ENCODE measurements at places on chromosomes 5 and 9.

DNA sequence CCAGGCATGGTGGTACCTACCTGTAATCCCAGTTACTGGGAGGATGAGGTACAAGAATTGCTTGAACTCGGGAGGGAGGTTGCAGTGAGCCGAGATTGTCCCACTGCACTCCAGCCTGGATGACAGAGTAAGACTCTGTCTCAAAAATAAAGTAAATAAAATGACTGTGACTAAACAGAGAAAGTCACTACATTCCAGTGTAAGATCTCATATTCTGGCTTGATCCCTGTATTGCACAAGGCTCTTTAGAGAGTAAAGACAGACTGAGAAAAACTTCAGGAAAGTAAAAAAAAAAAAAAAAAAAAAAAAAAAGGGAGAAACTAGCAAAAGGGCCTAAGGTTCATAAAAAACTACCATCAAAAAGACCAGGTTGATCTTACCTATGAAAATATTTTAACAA, 106.6 kb upstream of the PJA2 start:
- no peak for DNase-seq

- no peak for DNase-seq
Measured at GRCh38 chr9:28999057-28999456, 1425.8 kb upstream of the C9orf72 start.

DNA sequence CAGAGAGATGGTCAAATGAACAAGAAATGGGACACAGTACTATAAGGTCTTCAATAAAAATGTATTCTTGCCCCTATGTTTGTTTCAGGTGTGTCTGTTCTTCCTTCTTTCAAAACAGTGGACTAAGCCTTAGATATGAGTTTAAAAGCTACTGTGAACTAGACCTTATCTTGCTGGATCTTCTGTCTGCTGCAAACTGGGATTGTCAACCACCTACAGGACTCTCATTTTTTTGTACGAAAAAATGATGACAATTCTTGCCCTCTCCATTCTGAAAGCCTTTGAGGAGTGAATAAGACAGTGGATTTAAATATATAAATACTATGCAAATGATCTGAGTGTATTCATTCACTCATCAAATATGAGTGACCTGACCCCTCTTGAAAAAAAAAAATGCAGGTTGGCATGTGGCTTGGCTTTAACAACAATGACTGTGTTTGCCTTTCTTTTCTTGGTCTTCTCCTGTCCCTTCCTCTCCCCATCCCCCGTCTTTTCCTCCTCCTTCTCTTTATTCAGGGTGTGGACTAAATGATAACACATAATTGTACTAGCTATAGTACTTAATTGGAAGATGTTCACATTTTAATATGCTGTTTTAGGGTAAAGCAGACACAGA, 235.5 kb upstream of the TRIM32 start:
- DNase-seq = no peak

GRCh38 chr9:87607859-87608258, 110.2 kb downstream of the DAPK1 start:
- DNase-seq = peak; percentile 96

- DNase-seq = no peak
Measured at GRCh38 chr9:18718932-18719331, 245.0 kb downstream of the ADAMTSL1 start.

- no peak for DNase-seq
Measured at GRCh38 chr9:92506184-92506857, 24.0 kb upstream of the ASPN start.

GRCh38 chr9:137277329-137278041, at the start of gene TOR4A:
Gene TOR4A (plus strand): TSS chr9:137277726. CDS start chr9:137278690, 964 bp downstream.
- DNase-seq = peak; percentile 91

DNA sequence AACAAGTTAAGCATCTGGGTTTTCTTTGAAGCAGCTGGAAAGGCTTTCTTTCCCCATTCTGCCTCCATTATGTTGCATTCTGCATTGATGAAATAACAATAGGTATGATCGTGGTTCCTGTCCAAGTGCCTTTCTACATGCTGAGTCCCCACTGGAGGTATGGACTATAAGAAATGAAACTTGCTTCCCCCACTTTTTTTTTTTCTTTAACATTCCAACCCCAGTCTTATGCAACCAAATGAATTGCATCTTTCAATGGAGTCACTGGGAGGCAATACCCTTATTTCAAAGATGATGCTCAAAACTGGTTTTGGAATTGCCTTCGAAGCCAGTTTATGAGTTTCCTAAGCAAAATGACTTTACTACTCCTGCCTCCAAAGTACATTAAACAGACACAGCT, 58.9 kb downstream of the ARSB start:
- DNase-seq = no peak

GRCh38 chr5:50749181-50749580, 82.7 kb downstream of the PARP8 start:
- no peak for DNase-seq

GRCh38 chr9:110429453-110429852, 91.8 kb upstream of the TXNDC8 start:
- DNase-seq = no peak

- DNase-seq = no peak
Measured at GRCh38 chr9:76901801-76902200, 4.1 kb downstream of the PRUNE2 start.

DNA sequence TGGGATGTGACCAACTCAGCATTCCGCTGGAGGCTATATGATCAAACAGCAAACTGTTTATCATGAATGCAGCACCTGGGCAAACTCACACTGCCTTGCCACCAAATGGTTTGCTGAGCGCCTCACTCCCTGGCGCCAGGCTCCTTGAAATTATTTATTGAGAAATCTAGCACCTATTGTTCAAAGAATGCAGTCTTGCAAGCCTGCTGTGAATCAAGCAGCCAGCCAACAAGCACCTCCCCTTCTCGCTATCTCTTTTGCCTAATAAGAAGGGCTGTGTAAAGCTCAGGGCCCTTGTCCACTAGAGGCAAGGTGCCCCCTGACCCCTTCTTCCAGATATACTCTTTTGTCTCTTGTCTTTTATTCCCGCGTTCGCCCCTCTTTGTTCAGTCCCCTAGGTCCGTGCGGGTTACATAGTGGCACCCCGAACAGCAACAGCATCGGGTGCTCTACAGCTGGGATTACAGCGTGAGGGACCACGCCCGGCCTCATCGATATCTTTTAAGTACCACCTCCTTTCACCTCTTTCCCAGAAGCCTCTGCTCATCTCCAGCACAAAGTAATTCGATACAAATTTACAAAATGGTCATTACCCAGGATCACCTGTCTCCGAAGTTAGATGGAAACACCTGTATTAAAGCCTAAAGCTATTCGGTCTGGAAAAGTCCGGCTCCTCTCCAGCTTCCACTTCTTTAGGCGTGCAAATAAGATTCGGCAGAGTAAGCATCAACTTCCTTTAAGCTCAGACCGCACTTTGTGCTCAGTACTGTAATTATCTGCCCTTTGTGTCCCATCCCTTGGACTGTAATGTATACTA, 896 bp downstream of the RIGI start:
- DNase-seq = peak; percentile 27

GRCh38 chr9:136246849-136247550, 1.4 kb upstream of the QSOX2 start:
- DNase-seq = no peak

DNA sequence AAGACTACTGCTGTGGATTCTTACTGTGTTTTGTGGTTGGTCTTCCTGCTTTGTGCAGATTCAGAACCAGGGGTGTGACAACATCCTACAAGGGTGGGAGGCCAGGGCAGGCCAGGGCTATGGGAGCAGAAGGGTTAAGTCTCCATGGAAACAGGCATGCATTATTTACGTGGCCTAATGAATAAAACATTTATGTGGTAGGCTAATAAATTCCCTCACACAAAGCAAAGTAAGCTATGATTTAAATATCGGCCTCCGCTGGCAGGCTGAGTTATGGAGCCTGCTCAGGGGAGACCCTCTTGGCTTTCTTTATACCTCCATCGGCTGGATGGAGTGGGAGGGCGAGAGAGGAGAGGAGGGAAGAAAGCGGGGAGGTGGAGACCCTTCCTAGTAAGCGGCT, 230.3 kb upstream of the MVB12B start:
- no peak for DNase-seq

DNA sequence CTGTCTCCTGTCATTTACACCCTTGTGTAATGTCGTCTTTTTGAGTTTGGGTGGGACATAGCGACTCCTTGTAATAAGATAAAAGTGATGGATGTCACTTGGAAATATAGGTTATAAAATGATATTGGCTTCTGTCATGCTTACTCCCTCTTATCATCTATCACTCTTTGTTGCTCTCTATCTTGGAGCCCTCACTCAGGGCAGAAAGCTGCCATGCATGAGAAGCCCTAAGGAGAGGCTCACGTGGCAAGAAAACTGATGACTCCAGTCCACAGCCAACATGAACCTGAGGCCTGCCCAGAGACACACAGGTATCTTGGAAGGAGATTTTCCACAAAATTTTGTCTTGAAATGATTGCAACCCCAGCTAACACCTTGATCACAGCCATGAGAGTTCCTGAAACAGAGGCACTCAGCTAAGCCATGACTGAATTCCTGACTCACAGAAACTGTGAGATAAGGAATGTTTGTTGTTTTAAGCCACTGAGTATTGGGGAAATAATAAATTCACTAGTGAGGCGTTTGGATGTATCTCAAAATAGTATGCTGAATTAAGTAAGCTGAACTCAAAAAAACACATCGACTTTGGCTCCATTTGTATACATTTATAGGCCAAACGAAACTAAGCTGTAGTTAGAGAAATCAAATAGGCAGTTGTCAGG, 216.7 kb downstream of the CDH18 start:
- no peak for DNase-seq

DNA sequence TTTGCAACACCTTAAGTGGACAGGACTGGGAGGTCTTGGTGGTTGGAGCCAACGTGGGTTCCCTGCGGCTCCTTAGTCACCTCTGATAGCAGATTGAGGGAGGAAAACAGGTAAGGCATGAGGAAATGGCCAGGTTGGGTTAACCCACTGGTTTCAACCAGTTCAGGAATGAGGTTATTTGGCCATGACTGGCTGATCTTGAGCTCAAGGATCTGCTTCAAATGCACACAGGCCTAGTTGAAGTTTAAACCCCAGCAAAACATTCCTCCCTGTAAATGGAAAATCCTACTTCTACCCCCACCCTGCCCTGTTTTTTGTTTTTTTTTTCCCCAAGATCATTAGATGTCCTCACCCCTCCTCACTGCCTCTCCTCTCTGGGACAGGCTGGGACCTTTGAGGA, 3.2 kb upstream of the NUP214 start:
- no peak for DNase-seq

GRCh38 chr9:33129251-33129885, 37.8 kb downstream of the B4GALT1 start:
- no peak for DNase-seq

DNA sequence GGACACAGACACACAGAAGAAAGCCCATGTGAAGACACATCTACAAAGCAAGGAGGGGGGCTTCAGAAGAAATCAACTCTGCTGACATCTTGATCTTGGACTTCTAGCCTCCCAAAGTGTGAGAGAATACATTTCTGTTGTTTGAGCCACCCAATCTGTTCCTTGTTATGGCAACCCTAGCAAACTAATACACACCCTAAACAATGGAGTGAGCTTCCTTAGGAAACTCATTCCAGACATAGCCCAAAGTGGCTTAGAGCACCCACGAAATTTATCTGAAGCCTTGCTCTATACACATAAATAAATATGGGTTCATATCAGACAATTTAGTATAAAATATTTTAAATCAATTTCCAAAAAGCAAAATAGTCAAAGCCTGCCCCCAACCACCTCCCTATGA, 7.6 kb upstream of the TBC1D2 start:
- DNase-seq = no peak

GRCh38 chr5:116520771-116521170, 53.9 kb downstream of the SEMA6A start:
- no peak for DNase-seq

GRCh38 chr9:95497772-95498171, 19.0 kb downstream of the PTCH1 start:
- no peak for DNase-seq

DNA sequence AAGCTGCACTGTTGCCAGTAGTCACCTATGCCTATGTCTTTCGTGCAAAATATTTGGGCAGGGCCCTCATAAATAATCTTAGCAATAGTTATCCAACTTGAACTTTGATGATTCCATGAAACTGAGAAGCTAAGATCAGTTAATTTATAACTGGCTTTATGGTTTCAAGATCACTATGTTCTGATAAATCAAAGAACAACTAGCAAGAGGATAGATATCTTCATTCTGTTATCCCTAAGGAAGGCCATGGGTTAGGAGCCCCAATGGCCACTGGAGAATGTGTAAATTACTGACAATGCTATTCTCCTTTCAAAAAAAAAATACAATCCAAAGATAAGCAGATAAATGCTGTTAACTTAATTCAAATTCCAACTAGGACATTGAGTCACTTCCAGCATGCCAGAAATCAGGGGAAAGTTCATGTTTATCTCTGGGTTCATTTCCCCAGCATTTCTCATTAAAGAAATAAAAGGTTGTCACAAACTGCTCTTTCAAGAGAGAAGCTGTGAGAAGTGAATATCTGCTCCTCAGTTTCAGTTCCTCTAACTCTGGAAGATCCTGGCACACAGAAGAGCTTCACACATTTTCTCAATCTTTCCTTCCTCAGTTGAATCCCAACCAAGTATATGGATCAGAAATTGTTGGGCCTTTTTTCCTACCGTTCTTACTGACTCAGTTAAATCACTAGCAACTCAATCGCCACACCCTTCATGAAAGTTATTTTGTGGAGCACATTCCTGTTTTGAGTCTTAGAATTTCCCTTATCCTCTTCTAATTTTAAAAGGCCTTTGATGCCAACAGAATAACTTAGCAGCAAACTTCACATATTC, 59.6 kb upstream of the SLC1A1 start:
- no peak for DNase-seq

- no peak for DNase-seq
Measured at GRCh38 chr5:122858451-122858850, 13.0 kb downstream of the SNX24 start.

DNA sequence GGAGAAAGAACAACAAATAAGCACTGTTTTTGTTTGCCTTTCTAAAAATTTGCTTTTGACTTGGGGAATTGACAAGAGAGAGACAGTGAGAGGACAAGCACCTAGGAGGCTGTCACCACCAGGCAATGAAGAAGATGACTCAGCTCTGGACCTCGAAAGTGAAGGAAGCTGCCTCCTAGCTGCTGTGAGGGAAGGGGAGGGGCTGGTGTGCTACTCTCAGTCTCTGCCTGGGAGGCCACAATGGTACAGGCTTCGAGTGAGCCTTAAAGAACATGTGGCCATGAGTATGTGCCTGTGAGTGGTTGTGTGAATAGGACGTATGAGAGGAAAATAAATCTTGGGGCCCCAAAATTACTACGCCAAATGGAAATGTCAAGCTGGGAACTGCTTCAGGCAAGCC, 7.1 kb upstream of the PLK2 start:
- peak; percentile 80 for DNase-seq

- DNase-seq = no peak
Measured at GRCh38 chr9:132630811-132631210, 39.0 kb downstream of the DDX31 start.

DNA sequence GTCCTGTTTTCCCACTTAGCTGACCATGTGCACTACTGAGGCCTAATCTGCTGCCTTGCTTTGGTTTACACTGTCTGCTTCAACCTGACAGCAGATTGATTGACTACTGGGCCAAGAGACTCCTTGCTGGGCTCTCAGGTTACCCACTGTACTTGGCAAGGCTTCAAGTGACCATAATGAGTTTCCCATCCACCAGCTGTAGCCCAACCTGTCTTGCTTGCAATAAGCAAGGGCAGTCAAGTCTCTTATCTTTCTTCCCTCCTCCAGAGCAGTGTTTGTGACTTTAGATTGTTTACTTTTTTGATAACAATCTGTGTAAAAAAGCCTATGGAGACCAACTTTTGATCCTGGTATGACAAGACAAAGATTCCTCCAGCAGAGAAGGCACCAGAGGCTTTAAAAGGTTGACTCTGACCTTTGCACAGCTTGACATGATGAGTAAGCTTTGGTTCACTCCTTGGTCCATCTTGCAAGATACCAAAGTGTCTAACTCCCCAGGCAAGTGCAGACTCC, 912.3 kb upstream of the SEMA6A start:
- DNase-seq = no peak

- DNase-seq = no peak
Measured at GRCh38 chr5:95735406-95735805, 4.3 kb downstream of the RHOBTB3 start.

Measured in CD14-positive monocyte (primary cell).